ENCODE measurements at places on chromosomes 7 and 10.
A peak's percentile ranks its signal among the peaks of the same experiment; 100 is the strongest.

- ATAC-seq: peak; percentile 52
These were observed 484.0 kb upstream of the GALNT17 start for GRCh38 chr7:70647801-70648498.

- peak; percentile 77 for ATAC-seq
These were observed 16.9 kb upstream of the ZFAND2A start for GRCh38 chr7:1176891-1177373.

GRCh38 chr7:116505823-116506222, 6.3 kb downstream of the CAV2 start:
- ATAC-seq: no peak

GRCh38 chr7:30253796-30254165, 30.6 kb upstream of the ZNRF2 start:
- no peak for ATAC-seq

- peak; percentile 50 for ATAC-seq
These were observed 660 bp downstream of the ANKRD16 start for GRCh38 chr10:5888843-5889623.

- ATAC-seq: no peak
These were observed 58.7 kb downstream of the C10orf120 start for GRCh38 chr10:122640921-122641320.

- ATAC-seq: no peak
These were observed 13.8 kb downstream of the SGPL1 start for GRCh38 chr10:70829543-70829942.

DNA sequence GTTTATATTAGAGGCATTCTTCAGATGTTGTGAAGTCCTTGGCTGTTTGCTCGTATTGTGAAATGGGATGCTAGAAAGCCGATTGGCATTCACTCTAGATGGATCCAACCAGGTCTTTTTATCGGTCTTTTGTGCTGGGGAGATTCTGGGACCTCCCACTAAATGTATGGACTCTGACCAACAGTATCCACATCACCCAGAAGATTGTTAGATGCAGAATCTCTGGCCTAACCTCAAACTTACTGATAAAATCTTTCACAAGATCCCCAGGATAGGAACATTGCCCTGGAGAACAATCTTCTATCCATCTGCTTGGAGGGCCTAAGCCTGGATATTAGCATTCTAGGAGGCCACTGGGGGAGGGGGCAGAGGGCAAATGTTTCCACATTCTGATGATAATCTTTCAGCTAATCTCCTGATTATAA, 160.9 kb downstream of the PLXDC2 start:
- no peak for ATAC-seq

DNA sequence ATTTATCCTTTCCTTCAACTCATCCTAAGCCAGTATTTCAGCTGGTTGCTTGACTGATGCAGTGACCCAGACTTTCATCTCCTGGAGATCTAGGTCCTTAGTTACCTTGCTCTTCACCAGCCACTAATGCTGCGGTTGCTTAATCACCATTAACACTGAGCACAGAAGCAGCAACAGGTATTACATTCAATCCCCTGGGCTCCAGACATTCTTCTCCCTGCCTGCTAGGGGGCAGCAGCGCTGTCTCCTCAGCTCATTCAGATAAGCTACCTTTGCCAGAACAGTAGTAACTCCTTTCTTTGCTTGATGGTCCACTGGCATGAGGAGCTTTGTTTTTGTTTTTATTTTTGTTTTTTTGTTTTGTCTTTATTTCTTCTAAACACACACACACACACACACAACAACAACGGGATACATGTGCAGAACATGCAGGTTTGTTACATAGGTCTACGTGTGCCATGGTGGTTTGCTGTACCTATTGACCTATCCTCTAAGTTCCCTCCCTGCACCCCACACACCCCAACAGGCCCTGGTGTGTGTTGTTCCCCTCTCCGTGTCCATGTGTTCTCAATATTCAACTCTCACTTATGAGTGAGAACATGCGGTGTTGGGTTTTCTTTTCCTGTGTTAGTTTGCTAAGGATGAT, 1043.2 kb upstream of the C7orf33 start:
- peak; percentile 92 for ATAC-seq

DNA sequence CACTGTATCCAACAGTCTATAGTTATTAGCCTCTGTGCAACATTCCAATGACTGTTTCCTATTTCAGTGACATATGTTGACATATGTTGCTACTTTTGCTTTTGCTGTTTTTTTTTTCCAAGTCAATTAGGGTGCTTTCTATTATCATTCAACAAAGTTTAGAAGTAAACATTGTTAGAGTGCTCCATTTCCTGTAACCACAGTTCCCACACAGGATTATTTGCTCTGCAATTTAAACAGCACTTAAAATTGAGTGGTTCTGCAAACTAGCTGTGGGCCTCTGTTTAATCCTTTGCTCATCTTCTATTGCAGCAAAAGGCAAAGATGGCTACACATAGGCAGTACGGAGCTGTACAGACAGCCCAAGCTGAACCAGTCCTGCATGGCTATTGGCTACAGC, 46.5 kb upstream of the PTN start:
- ATAC-seq: no peak

DNA sequence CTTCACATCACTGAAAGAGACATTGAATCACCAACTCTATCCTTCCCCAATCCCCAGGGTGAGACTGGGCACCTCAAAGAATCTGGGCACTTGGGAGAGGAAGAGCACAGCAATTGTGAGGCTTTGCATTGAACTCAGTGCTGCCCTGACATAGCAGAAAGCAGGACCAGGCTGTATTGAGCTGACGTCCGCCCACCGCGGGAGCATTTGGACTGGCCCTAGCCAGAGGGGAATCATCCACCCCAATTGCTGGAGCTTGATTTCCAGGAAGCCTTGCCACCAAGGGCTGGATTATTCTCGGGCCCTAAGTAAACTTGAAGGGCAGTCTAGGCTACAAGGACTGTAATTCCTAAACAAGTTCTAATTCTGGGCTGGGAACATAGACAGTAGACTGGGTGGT, 416.3 kb upstream of the PHF14 start:
- no peak for ATAC-seq

- no peak for ATAC-seq
These were observed 257.0 kb upstream of the ZNF32 start for GRCh38 chr10:43905512-43906236.

DNA sequence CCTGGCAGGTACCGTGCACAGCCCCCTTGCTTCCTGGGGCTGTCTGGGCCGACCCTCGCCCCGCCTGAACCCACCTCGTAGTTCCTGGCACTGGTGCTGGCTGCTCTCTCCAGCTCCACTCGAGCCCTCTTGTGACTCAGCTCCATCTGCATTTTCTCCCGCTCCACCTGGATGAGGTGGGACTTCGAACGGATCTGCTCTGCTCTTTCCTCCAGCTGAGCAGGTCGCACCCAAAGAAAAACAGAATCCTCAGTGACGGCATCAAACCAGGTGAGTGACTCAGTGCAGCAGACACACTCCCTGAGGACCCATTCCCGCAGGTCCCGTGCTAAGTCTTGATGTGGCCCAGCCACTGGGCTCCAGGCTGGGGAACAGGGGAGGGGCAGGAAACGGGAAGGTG, 7.4 kb downstream of the MAD1L1 start:
- no peak for ATAC-seq

- ATAC-seq: no peak
These were observed 439.3 kb downstream of the ADRA2A start for GRCh38 chr10:111516144-111516543.

GRCh38 chr7:106840342-106840741, 24.7 kb upstream of the PIK3CG start:
- ATAC-seq: peak; percentile 95

- ATAC-seq: no peak
These were observed 9.7 kb upstream of the ADCY1 start for GRCh38 chr7:45564485-45564884.

GRCh38 chr7:106183952-106184351, 71.8 kb upstream of the SYPL1 start:
- no peak for ATAC-seq

DNA sequence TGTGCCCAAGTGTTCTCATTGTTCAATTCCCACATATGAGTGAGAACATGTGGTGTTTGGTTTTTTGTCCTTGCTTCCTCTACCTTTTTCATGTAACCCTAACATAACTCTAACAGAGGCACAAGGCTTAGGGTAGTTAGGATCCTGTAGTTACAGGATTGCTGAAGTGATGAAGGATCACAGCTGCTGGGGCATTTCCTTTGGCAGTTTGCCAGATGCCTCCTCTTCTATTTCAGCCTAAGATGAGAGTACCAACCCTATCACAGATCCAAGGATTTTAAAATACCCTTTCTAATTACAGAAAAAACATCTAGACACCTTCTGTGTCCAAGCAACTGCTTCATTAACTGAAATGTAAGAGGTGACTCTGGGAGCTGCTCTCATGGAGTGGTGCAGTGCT, 141.7 kb upstream of the COL1A2 start:
- ATAC-seq: no peak

DNA sequence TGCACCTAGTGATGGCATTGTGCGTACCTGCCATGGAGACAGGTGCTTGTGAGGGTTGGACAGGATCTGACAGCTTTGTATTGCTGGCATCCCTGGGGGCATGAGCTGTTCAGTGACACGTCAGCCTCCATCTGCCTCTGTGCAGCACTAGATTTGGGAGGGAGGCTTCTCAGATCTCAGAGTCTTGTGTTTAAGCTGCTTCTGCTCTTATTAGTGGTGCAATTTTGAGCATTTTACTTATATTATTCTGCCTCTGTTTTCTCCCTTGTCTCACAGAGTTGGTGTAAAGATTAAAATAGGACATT, 5.1 kb downstream of the ARHGAP22 start:
- no peak for ATAC-seq

GRCh38 chr10:117750616-117751015, 208.1 kb downstream of the EMX2 start:
- ATAC-seq: no peak

GRCh38 chr10:78903341-78903940, 165.3 kb upstream of the ZMIZ1 start:
- ATAC-seq: no peak

DNA sequence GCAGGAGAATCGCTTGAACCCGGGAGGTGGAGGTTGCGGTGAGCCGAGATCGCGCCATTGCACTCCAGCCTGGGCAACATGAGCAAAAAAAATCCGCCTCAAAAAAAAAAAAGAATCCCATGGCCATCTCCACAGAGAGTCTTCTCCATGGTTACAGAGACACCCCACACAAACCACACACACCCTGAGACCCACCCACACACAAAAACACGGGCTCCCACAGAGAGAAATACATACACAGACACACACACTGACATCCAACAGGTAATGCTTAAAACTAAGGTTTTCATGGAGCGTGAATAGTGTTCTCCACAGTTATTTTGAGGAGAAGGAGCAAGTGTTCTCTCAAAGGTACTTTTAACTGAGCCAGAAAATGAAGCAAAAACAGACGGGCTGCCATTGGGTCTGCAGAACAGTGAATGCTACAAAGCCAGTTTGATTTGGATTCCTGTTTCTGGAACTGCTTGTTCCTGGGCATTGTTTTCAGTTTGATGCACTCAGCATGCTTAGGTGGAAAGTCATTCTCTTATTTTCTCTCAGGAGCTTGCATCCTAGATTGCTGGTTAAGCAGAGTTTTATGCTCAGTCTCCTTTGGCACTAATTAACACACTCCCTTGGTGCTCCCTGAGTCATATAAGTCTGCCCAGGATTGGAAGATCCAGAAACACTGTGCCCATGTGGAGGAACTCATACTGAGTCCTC, 15.4 kb downstream of the AHCYL2 start:
- ATAC-seq: peak; percentile 31

GRCh38 chr7:159188011-159188410, 43.3 kb upstream of the VIPR2 start:
- ATAC-seq: no peak

- no peak for ATAC-seq
These were observed 25.7 kb downstream of the GOLGA7B start for GRCh38 chr10:97875391-97875790.

GRCh38 chr7:1978656-1979590, 253.8 kb downstream of the MAD1L1 start:
- no peak for ATAC-seq

DNA sequence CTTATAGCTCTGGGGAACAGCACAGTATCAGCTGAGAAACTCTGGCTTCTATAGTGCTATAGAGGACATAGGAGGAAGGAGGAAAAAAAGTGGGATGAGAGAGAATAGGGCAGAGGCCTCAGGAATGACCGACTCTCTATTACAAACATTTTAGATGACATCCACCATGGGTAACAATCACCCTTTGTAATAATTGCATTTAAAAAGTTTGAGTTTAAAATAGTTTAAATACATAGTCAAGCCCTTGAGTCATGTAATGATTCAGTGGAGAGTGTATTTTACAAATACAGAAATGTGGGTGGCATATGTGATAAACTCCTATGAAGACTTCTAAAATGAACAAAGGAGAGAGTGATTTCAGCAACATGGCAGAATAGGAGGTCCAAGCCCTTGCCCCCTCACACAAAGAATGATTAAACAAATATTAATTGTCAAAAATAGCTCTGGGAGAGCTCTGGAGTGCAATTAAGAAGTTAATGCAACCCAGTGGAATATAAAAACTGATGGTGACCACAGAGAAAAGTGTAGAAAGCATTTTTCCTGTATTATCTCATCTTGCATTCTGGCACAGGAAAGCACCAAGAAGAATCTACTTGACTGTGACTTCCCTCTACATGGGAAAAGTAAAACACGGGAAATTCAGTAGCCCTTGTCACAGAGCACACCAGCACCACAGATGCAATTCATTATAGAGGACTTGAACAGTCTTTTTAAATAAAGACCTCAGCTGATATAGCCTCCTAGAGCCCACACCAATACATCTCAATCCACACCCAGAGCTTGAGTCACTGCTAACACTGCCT, 569.0 kb upstream of the SORCS1 start:
- peak; percentile 49 for ATAC-seq

- peak; percentile 41 for ATAC-seq
These were observed 932 bp downstream of the ESYT2 start for GRCh38 chr7:158828133-158829020.

DNA sequence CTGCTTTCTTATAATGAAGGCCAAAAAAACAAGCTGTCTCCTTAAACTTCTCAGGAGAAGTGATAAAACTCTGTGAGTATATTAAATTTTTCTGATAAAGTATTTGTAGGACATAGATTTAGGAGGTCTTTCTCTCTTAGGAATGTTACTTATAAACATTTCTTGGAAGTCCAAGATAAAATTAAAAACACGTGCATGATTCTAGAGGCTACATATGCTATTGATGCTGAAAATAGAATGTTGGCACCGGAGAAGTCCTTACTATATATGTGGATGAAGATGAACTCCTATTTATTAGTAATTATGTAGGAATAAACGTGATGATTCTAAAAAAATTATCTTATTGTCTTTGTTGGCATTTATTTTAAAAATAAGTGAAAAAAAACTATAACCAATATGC, 241.3 kb upstream of the LRRTM3 start:
- no peak for ATAC-seq

All from SK-N-SH treated with all-trans-retinoic acid at 6 μM for 48 hours (cell line).